Astrocyte of the hippocampus (primary cell): ENCODE measurements at places on chromosomes 2 and 18.

DNA sequence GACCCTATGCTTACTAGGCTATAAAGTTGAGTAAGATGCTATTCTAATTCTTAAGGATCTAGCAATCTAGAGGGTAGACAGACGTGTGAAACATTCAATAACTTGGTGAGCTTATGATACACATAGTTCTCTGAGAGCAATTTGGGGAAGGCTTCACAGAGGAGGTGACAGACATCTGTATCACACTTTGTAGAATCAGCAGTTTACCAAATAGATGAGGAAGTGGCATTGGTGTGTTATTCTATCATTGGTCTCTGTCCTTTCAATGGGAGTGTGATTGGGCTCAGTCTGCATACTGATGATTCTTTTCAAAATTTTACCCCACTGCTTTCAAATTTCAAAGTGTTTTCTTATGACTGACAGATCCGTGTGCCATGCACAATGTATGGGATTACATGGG, 47.0 kb upstream of the TMEM178A start:
- no peak for DNase-seq

DNA sequence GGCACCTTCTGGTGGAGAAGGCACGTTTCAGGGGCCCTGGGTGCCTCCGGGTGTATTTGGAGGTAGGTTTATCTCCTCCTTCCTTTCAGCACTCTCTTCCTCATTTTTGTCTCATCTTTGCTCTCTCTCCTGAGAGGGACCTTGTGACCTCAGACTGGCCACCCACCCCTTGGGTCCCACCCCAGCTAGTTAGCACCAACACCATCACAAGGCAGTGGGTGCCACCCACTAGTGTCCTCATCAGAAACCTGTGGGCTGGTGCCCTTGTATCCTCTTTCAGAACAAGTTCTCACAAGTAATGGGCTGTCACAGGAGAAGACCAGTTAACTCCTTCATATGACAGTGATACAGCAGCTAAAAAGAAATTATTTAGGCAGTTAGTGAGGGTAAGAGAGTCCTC, 196.4 kb downstream of the UXS1 start:
- no peak for DNase-seq

DNA sequence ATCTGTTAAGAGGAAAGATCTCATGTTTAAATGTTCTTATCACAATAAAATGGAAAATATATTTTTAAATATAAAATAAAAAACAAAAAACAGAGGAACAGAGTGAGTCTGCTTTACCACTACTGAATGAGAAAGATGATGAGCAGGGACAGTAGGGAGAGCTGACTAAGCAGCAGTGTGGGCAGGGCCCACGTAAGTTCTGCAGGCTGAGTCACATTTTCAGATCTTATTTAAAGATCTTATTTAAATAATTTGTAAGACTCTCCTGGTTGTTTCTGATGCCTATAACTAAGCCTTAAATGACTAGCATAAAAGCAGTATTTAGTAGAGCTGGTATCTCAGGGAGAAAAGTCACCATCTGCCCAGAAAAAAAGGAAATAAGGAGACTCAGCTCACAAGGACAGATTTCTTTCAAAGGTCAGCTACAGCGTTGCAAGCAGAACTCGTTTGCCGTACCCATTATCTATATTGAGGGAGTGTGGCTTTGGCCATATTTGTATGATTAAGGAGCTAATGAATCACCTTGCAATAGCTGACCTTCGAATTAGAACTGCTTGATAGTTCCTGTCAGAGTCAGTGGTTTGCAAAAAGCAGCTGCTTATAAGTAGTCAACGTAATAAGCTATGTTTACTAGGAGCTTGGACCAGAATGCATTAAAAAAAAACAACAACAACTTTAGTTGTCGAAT, 322.1 kb upstream of the CHAC2 start:
- peak; percentile 38 for DNase-seq

- DNase-seq = peak; percentile 76
Observed at GRCh38 chr2:28626891-28627421, 124.7 kb upstream of the PPP1CB start.

GRCh38 chr2:36403675-36404230, 48.2 kb downstream of the CRIM1 start:
- peak; percentile 79 for DNase-seq

DNA sequence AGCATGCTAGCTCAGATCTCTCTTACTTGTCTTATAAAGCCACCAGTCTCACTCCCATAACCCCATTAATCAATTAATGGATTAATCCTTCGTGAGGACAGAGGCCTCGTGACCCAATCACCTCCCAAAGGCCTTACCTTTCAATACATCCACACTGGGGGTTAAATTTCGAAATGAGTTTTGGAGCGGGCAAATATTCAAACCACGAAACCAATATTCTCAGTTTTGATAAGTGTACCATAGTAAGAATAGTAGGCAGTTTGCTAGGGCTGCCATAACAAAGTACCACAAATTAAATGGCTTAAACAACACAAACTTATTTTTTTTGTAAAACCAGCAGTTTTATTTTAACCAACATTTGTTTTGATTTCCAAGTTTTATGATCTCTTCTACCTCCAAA, 15.2 kb downstream of the HIBCH start:
- DNase-seq = no peak

DNA sequence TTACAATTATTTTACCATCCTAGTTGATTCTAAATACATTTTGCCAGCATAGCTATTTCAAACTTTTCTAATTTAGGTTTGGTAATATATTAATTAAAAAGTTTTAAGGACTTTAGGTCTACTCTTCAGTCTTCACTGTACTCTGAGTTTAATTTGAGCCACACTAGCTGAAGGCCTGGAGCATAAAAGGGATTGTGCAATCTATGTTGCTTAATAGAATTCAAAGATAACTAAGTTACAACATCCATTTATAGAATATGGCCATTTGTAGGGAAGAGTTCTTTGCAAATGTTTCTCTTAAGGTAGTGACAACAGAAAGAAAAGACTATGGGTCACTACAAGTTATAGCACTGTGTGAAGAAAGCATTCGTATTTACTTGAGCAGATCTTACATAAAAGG, 702.2 kb upstream of the NRXN1 start:
- DNase-seq = no peak

DNA sequence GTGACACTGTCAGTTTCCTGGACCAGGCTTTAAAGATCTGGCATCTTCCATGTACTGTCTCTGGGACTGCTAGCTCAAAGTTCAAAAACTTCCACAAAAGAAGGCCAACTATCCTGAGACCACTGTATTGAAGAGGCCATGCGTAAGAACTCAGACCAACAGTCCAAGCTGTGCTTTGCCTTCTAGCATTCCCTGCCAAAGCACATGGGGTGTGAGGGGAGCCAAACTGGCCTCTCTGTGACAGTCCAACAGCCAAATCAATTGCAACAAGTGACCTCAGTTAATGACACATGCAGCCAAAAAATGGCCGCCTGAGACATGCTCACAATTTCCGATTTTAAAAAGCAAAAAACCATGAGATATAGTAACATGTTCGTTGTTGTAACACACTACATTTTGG, 160.3 kb upstream of the CDH19 start:
- no peak for DNase-seq

GRCh38 chr2:178006710-178007109, 65.9 kb downstream of the PDE11A start:
- peak; percentile 41 for DNase-seq

- DNase-seq = no peak
Observed at GRCh38 chr2:129379411-129379810, 600.1 kb upstream of the RAB6C start.

- no peak for DNase-seq
Observed at GRCh38 chr2:64023485-64024258, 4.4 kb upstream of the VPS54 start.

DNA sequence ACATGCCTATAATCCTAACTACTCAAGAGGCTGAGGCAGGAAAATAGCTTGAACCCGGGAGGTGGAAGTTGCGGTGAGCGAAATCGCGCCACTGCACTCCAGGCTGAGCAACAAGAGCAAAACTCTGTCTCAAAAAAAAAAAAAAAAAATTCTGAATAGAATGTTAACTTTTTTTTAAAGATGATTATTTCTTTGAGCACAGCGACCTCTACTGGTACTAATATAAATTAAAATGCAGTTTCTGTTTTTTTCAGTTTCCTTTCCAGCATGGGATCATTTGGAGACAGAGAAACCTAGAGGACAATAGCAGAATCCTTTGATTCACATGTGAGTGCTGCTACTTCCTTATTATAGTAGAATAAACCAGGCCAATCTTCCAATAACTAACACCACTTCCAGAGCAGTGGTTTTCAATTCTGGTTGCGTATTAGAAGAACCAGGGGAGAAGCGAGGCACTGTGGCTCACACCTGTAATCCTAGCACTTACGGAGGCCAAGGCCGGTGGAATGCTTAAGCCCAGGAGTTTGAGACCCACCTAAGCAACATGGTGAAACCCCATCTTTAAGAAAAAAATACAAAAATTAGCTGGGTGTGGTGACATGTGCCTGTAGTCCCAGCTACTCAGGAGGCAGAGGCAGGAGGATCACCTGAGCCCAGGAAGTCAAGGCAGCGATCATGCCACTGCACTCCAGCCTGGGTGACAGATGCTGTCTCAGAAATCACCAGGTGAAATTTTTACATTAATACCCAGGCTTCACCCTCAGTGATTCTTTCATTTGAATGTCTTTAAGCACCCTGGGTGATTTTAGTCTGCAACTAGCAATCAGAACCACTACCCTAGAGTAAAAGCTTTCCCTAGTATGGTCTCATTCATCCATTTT, 10.1 kb downstream of the SRSF7 start:
- DNase-seq = peak; percentile 51

DNA sequence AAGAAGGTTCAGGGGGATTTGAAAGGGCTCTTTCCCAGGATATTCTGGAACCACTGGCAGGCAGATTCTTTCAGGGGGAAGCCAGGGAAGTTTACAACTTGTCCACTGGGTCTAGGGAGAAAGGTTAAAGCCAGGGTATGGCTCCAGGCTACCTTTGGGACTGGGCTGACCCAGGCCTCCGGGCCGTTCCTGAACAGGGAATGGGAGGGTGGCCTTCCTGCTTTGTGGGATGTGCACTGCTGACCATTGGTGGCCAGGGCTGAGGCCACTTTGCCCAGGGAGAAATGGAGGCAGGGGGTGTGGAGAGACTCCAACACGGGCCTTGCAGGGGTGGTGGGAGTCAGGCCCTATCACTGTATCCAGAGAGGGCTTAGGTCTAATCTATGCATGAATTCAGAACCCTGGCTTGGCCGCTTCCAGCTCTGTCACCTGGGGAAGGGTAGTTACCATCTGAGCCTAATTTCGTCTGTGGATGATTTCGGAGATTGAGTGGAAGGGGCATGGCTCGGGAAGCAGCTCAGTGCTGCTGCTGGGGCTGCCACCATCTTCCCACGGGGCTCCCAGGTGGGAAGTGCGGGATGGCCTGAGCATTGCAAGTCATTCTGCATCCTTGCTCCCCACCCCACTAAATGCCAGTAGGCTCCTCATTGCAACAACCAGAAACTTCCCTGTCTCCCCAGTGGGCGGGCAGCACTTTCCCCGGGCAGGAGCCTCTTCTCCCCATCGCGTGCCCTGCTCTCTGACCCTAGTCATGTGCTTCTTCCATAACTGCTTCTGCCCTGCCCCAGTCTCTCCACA, 57.1 kb upstream of the OTOF start:
- no peak for DNase-seq

- peak; percentile 79 for DNase-seq
Observed at GRCh38 chr2:69291004-69291650, 95.9 kb downstream of the GFPT1 start.

DNA sequence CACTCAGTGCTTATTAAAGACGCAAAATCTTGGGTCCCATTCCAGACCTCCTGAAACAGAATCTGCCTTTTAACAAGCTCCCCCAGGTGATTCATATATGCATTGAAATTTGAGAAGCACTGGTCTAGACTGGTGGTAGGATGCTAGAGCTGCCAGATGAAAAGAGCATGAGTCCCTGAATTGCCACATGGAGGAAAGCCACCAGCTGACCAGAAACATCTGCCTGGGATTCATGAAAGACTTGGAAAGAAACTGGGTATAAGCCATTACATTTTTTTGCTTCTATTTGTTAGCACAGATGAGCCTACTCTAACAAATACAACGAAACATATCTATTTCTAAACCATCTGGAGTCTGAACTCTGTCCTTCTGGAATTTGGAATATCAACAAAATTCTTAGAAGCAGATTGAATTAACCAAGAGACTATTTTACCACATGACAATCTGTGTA, 228.9 kb downstream of the RBM43 start:
- DNase-seq = peak; percentile 21

DNA sequence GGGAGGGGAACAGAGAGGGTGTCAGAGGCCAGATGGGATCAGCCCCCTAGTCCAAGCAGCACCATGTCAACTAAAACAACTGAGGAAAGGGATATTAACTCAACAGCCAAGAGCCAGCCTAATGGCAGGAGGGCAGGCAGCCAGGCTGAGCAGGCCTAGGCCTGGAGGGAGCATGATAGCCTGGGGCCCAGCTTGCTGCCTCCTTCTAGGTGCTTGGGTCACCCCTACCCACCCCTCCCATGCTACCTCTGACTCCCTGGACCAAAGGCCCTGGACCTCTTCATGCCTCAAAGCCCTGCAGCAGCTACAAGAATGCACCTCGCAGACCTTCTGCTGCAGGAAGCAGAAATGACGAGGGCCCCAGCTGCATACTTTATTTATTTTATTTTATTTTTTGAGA, 22.1 kb upstream of the TNS1 start:
- no peak for DNase-seq

GRCh38 chr2:68432696-68433658, 34.1 kb downstream of the FBXO48 start:
- no peak for DNase-seq

DNA sequence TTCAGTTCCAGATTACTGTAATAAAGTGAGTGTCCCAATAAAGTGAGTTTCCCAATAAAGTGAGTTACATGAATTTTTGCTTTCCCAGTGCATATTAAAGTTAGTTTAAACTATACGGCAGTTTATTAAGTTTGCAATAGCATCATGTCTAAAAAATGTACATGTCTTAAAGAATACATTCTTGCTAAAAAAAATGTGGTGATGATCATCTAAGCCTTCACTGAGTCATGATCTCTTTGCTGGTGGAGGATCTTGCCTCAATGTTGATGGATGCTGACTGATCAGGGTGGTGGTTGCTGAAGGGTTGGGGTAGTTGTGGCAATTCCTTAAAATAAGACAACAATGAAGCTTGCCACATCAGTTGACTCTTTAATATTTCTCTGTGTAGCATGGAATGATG, 664.2 kb downstream of the TDRD15 start:
- DNase-seq = no peak

DNA sequence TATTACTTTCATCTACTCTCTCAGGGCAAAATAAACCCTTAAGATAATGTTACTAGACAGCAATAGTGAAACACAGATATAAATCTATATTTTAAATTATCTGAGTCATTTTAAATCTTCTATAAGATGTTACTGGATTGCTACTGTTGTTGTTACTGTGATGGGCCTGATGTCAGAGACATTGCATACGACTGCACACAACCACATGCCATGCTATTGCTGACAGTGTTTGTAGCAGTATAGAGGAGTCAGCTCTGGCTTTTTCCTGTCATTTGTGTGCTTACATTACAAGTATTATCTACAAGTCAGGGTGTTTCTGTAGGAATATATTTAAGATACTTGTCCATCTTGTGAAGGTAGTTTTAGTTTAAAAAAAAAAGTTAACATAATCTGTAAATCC, 63.9 kb downstream of the CCDC148 start:
- no peak for DNase-seq
